ENCODE measurements at places on chromosomes 2 and 18. TPM values are rescaled to one million over a fixed set of nuclear protein-coding genes. Genes with fewer than 3 reads are reported as not detected.

DNA sequence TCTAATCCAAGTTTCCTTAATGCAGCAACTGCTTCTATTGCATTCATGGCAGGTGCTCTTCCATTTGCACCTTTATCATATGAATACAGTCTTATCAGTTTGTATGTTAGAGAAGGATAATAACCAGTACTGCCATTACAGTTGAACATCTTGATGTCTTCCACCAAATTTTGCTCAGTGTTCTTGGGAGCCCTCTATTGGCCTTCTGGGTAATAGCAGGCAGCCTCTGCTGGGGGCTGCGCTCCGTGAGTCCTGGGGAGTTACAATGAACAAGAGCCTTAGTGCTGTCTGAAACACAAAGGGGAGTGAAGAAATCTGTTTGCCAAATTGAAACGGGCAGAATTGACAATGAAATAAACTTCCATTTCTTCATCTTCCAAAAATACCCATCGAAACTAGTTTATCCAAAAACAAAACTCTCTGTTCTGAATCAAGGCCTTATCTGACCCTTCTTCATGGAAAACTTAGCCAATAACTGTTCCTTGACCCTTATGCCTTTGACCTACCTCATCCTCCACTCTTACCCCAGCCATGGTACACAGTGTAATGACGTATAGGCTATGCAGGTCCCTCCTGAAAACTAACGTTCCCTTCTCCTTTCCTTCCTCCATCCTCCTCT is 79.9 kb downstream of the ALK start:
- no peak overlapping the region for H3K27ac ChIP-seq
- no peaks in the 10 kb centered on the region for H3K36me3 ChIP-seq
- H3K4me1 ChIP-seq: no peaks in the 10 kb centered on the region
- peaks cover 4% of the 10 kb centered on the region for H3K27me3 ChIP-seq
- peak; percentile 37 for DNase-seq
- no peak overlapping the region for H3K4me3 ChIP-seq

The HOXD3 gene
- total RNA-seq: 29.3 TPM

The RNF152 gene
- 45.0 TPM for total RNA-seq

GRCh38 chr2:60707750-60708371 is 48.2 kb upstream of the PAPOLG start:
- no peaks in the 10 kb centered on the region for H3K36me3 ChIP-seq
- no peaks in the 10 kb centered on the region for H3K4me1 ChIP-seq
- no peak overlapping the region for H3K4me3 ChIP-seq
- no peak overlapping the region for H3K27ac ChIP-seq
- no peaks in the 10 kb centered on the region for H3K27me3 ChIP-seq

GRCh38 chr2:8324164-8324856 is 357.5 kb upstream of the ID2 start:
- H3K27me3 ChIP-seq: no peaks in the 10 kb centered on the region
- H3K27ac ChIP-seq: no peak overlapping the region
- H3K4me3 ChIP-seq: no peak overlapping the region
- DNase-seq: no peak
- H3K36me3 ChIP-seq: no peaks in the 10 kb centered on the region

The IGFBP2 gene
- 53.7 TPM for total RNA-seq

The HOXD8 gene
- 76.5 TPM for total RNA-seq

The CRYBA2 gene
- total RNA-seq: not detected

- H3K27me3 ChIP-seq: no peaks in the 10 kb centered on the region
- H3K27ac ChIP-seq: no peak overlapping the region
Measured at GRCh38 chr18:25247725-25248124, 104.2 kb downstream of the ZNF521 start.

GRCh38 chr2:11691076-11691660 is 21.2 kb upstream of the NTSR2 start:
- H3K4me1 ChIP-seq: no peaks in the 10 kb centered on the region
- no peaks in the 10 kb centered on the region for H3K27me3 ChIP-seq
- no peak for DNase-seq
- H3K4me3 ChIP-seq: no peak overlapping the region
- no peaks in the 10 kb centered on the region for H3K36me3 ChIP-seq

- no peak for DNase-seq
- H3K27ac ChIP-seq: no peak overlapping the region
- no peak overlapping the region for H3K4me3 ChIP-seq
- no peaks in the 10 kb centered on the region for H3K4me1 ChIP-seq
Measured at GRCh38 chr18:46566111-46566510, 90.9 kb downstream of the LOXHD1 start.

The SLC30A3 gene
- total RNA-seq: 0.31 TPM

- H3K4me3 ChIP-seq: no peak overlapping the region
- no peaks in the 10 kb centered on the region for H3K27me3 ChIP-seq
- H3K36me3 ChIP-seq: no peaks in the 10 kb centered on the region
- no peak for DNase-seq
Measured at GRCh38 chr2:43467891-43468290, 127.9 kb downstream of the THADA start.

The ANKRD29 gene
- 4.9 TPM for total RNA-seq

DNA sequence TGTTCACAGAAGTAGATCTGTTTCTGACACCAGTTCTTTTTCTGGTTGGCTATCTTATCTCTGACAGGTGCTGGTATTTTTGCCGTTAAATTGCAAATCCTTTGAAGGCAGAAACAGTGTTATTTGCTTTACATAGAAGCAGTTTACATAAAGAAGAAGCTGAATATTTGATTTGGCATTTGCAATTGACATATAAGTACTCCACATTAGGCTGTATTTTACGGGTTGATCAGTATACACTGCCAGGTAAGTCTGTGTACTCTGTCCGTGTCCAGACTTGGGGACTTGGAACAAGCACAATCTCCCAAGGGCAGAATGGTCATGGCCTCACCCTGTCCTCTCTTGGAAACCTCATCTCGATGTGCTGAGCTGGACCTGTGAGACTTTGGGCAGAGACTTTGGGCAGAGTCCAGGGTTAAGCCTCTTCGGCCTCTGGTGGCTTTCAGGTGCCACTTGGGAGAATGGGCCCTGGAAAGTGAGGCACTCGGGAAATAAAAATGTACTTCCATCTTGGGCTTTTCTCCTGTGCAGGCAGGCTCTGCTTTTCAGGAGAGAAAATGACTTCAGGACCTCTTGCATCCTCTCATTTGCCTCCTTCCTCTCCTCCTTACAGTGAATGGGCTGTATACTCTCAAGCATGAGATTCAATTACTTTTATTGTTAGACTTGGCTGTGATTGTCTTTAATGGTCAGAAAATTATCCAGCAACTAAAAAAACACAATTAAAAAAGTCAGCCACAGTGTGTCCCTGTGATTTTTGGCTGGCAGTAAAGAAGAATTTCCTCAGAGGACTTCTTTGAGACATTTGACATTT is 108.5 kb downstream of the RAPGEF4 start:
- H3K36me3 ChIP-seq: no peaks in the 10 kb centered on the region
- no peak overlapping the region for H3K27ac ChIP-seq
- H3K4me3 ChIP-seq: no peak overlapping the region
- H3K27me3 ChIP-seq: no peaks in the 10 kb centered on the region
- H3K4me1 ChIP-seq: peaks cover 4% of the 10 kb centered on the region

The DTNA gene
- 22.3 TPM for total RNA-seq

The CDK5R2 gene
- total RNA-seq: not detected

- H3K27me3 ChIP-seq: no peaks in the 10 kb centered on the region
- no peaks in the 10 kb centered on the region for H3K4me1 ChIP-seq
- peaks cover 66% of the 10 kb centered on the region for H3K36me3 ChIP-seq
- no peak overlapping the region for H3K27ac ChIP-seq
Measured at GRCh38 chr2:216151313-216152025, 42.3 kb downstream of the XRCC5 start.

All from kidney (tissue), 22 donors.